ENCODE measurements at places on chromosomes 3 and 15. TPM values are rescaled to one million over a fixed set of nuclear protein-coding genes. Genes with fewer than 3 reads are reported as not detected.

DNA sequence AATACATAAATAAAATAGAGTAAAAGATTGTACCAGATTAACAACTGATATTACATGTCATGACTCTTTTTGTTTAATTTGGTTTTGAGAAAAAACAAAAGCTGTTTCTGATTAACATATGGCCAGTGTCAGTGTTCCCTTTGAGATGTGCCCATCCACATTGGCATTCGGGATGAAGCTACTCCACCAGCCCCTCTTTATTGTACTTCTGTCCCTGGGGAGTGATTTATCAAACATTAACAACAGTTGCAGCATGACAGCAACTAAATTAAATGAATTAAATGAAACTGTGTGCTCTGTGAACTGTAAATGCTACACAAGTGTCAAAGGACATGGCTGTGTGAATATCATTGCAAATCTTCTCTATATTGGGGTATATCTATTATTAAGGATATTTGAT is 25.9 kb upstream of the MTMR10 start:
- no peak for DNase-seq

IQCF5 gene
- not detected for total RNA-seq

DNA sequence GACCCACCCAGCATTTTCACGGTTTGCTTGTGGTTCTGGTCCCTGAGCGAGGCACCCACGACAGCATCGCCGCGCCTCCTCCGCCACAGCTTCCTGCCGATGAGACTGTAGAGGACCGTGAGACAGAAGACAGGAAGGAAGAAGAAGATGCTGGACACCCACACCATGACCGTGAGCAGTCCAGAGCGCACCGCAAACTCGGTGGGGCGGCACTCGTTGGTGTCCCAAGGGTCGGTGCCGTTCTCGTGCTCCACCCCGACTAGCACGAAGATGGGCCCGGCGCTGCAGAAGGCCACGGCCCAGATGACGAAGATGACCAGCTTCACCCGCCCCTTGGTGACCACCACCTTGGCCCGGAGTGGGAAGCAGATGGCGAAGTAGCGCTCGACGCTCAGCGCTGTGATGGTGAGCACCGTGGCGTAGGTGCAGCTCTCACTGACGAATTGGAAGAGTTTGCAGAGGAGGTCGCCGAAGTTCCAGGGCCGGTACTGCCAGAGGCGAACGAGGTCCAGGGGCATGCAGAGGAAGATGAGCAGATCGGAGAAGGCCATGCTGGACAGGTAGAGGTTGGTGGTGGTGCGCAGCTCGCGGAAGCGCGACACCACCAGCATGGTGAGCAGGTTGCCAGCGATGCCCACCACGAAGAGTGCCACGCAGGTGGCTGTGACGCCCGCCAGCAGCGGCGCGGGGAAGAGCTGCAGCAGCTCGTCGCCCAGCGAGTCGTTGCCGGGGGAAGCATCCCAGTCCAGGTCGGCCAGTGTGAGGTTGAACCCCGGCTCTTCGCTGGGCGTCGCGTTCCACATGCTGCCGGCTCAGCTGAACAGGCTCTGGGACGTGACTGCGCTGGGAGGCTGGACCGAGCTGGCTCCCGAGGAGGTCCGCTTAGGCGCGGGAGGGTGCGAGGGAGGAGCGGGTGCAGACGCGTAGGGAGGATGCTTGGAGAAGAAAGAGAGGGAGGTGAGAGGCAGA is at the start of gene GHSR:
TSS of gene GHSR (minus strand) at position 846 of the 969 bp plus-strand sequence. CDS start at position 803, 43 bp downstream.
- DNase-seq = no peak

- DNase-seq = no peak
Observed at GRCh38 chr15:29765898-29766527, 56.3 kb downstream of the TJP1 start.

- DNase-seq = no peak
Observed at GRCh38 chr15:44028349-44028748, 166.7 kb downstream of the FRMD5 start.

FEZF2 gene
- not detected for total RNA-seq

DNA sequence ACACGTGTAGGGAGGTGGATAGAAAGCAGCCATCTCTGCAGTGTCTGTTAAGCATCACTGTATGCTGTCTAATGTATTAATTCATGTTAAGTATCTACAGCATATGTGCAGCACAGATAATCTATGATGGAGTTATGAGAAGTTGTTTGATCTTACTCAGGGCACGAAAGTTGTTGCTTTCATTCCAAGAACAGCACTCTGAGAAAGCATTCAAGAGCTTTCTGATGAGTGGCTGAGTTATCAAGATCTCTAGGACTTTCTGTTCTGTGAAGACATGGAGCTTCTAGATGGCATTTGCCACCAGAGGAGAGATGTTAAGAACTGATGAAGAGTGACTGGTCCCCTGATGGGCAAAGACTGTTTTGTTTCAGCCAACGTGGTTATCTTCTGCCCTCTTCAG is 22.6 kb upstream of the TPRG1 start:
- no peak for DNase-seq

MORC1 gene
- not detected for total RNA-seq

MOBP gene
- total RNA-seq = not detected

SPTBN5 gene
- total RNA-seq = 0.16 TPM

PSMD2 gene
- 497 TPM for total RNA-seq

DNA sequence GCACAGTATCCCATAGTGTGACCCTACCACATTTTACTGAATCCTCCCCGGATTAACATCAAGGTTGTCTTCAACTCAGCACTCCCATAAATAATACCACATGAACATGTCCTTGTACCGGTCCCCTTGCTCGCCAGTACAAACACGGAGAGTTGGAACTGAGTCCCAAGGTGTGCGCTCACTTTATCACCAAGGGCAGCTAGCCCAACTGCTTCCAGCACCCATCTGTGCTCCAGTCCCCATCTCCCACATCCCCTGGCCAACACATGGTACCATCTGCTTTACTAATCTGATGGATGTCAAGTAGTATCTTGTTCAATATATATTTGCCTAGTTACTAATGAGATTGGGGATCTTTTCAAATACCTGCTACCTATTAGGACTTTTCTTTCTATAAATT is 64.7 kb downstream of the ISG20 start:
- DNase-seq = no peak

SUMF1 gene
- total RNA-seq = 9.4 TPM

- DNase-seq = no peak
Observed at GRCh38 chr3:159974-160373, 36.6 kb upstream of the CHL1 start.

DNA sequence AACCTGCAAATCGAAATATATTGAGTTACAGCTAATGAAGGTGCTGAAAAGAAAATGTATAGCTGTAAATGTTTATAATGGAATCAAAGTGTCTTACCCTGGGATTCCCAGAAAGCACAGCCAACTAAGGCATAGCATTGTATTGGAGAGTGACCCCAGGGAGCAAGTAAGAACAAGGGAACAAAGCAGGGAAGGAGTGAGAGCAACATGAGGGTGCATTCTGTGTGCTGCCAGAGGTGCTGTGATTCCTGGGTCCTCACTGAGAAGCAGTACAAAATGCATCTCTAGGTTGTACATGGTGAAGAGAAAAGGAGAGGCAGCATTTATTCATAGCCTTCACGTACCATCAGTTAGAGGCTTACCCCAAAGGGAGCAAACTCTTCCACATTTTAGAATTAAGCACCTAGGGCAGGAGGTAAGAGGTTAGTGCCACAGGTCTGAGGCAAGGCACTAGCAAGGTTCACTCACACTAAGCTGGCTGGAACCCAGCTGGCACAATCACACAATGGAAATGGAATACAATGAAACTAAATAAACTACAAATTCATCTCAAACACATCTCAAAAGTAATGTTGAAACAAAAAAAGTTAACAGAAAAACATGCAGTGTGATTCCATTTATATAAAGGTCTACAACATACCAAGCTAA is 151.5 kb upstream of the C2CD4B start:
- DNase-seq = no peak

- no peak for DNase-seq
Observed at GRCh38 chr15:74958908-74959585, 2.5 kb upstream of the RPP25 start.

- no peak for DNase-seq
Observed at GRCh38 chr3:196736670-196737374, 2.8 kb upstream of the PAK2 start.

GRCh38 chr3:18436213-18436612 is 11.1 kb upstream of the SATB1 start:
- no peak for DNase-seq

IL17RB gene
- 0.73 TPM for total RNA-seq

DNA sequence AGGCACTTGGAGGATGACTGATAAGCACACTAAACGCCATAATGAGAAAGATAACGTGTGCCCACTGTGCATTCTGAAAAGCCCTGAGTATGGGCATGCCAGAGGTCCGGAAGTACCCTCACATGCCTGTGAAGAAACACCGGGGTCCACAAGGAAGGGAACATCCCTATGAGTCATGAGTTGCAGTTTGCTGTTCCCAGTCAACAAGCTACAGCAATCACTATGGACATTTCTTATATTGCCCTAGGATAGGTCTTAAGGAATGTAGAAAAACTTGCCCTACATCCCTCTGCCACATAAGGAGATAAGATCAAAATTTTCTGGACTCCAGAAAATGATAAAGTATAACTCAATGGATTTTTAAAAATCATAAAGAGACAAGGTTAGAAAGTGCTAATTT is 9.9 kb downstream of the MB21D2 start:
- no peak for DNase-seq

DNA sequence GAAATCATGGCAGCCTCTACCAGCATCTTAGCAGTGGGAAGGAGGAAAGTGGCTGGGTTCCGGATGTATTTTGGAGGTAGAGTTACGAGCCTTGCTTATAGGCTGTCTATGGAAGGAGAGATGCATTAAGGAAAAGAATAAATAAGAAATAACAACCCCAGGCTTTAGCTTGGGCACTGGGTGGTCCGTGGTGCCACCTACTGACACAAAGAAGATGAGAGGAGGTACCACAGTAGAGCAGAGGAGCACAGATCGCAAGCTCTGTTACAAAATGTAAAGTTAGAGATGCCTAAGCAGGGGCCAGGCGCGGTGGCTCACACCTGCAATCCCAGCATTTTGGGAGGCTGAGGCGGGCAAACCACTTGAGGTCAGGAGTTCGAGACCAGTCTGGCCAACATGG is 74.8 kb downstream of the TMEM39A start:
- no peak for DNase-seq

- no peak for DNase-seq
Observed at GRCh38 chr3:129448186-129448895, 8.3 kb downstream of the IFT122 start.

GRCh38 chr15:82900511-82901060 is 51.9 kb downstream of the HOMER2 start:
- DNase-seq = no peak

GRCh38 chr3:9786209-9786739 is 6.0 kb downstream of the TADA3 start:
- no peak for DNase-seq

GRCh38 chr3:128062033-128062745 is 10.0 kb downstream of the SEC61A1 start:
- DNase-seq = no peak

DNA sequence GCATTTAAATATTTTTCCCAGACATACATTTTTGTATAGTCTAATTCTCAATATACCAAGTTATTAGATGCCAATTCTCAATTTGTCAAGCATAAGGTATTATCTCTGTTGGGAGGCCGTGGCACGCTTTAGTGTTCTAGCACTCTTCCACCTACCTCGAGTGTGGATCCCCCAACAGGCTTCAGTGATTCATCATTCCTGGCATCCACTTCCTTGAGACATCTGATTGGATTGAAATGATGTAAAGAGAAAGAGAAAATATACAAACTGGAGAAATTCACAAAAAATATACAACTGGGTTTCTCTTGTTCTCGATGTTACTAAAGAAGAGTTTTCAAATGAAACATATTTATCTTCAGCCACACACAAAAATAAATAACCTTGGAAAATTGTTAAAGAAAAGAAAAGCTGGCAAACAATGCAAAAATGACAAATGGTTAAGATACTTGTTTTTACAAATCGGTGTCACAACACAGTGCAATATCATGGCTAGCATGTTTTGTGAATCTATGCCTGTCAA is 218.0 kb upstream of the CDIN1 start:
- DNase-seq = no peak

- no peak for DNase-seq
Observed at GRCh38 chr3:144384241-144384979, 412.8 kb downstream of the DIPK2A start.

- no peak for DNase-seq
Observed at GRCh38 chr3:143358155-143358792, 238.7 kb downstream of the CHST2 start.

C3orf18 gene
- 6.7 TPM for total RNA-seq

GRCh38 chr3:14401692-14402303 is 608 bp upstream of the SLC6A6 start:
- no peak for DNase-seq

DNA sequence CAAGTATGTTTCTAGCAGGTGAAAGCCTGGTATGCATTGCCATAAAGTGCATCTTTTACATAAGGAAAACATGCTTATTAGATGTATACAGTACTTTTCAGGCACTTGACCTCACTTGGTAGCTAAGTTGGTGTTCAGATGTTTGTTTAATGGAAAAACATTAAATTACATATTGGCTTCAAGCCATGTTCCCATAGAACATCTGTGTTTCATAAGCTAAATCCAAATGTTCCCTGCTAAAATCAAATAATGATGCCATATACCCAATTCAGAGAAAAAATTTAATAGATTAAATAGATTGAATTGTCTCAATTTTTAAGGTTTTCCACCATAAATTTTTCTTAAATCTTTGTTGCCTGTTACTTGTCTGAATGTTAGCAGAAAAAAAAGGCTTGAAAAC is 19.1 kb upstream of the RPL22L1 start:
- DNase-seq = no peak

ZNF385D gene
- total RNA-seq = not detected

MAPKAPK3 gene
- total RNA-seq = 174 TPM

GRCh38 chr3:79354179-79354688 is 413.6 kb downstream of the ROBO1 start:
- no peak for DNase-seq

STRIT1 gene
- total RNA-seq = not detected

ATP13A4 gene
- total RNA-seq = 0.48 TPM

SYNPR gene
- total RNA-seq = not detected

- DNase-seq = no peak
Observed at GRCh38 chr3:179760944-179761343, 108.1 kb downstream of the USP13 start.

- no peak for DNase-seq
Observed at GRCh38 chr3:169362868-169363267, 300.6 kb downstream of the MECOM start.

RPSA gene
- total RNA-seq = 2,677 TPM

SLC12A8 gene
- 1.7 TPM for total RNA-seq

UBAP1L gene
- total RNA-seq = 5.2 TPM

CCR2 gene
- total RNA-seq = 0.18 TPM
